ENCODE measurements at places on chromosomes 11 and 22.
A peak's percentile ranks its signal among the peaks of the same experiment; 100 is the strongest.

DNA sequence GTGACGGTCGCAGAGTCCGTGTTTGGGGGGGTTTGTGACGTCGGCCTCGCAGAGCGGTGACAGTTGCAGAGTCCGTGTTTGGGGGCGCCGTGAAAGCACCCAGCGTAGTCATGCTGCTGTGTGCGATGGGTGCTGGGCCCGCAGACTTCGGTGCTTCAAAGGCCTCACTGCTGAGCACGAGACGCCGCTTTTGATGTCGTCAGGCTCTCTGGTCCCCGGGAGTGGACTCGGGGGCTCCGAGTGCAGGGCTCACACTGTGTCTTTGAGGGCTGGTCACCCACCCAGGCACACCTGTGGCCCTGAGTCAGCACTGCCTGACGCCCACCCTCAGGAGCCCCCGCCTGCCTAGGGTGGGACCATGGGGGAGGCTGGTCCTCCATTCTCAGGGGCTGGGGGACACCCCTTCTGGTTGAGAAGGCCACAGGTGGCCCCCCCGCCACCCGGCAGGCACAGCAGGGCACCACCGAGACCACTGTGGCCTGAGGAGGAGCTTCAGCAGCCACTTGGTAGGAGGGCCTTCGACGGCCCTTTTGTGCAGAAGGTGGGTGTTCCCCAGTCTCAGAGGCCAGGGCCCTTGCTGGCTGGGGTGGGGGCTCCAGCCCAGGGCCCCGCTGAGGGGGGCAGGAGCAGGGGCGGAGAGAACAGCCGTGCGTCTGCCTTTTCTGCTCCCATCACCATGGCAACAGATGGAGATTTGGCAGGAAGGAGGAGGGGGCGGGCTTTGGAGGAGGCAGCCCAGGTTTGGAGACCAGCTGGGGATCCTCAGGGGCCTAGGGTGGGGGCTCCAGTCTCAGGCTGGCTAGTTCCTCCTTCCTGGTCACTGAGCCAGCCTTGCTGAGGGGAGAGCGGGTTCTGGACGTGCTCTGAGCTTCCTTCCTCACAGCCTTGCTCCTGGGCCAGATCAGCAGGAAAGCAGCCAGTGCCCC, 20.9 kb downstream of the BRSK2 start:
- DNase-seq, result no peak

DNA sequence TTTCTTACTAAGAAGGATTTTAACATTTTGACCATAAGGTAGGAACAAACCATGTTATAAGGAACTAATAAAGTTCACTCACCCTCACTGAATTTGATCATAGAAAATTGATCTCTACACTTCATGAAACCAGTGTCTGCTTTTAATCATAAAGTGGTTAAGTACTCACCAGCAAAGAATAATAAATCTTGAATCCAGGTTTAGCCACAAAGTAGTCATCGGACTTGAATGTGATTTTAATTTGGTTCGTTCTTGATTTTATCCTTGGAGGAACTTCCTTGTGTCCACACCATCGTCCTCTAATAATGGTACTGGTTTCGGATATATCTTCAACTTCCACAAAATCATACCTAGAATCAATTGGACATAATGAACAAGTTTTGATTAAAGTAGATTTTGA, 40.5 kb upstream of the DDI1 start:
- no peak for DNase-seq

DNA sequence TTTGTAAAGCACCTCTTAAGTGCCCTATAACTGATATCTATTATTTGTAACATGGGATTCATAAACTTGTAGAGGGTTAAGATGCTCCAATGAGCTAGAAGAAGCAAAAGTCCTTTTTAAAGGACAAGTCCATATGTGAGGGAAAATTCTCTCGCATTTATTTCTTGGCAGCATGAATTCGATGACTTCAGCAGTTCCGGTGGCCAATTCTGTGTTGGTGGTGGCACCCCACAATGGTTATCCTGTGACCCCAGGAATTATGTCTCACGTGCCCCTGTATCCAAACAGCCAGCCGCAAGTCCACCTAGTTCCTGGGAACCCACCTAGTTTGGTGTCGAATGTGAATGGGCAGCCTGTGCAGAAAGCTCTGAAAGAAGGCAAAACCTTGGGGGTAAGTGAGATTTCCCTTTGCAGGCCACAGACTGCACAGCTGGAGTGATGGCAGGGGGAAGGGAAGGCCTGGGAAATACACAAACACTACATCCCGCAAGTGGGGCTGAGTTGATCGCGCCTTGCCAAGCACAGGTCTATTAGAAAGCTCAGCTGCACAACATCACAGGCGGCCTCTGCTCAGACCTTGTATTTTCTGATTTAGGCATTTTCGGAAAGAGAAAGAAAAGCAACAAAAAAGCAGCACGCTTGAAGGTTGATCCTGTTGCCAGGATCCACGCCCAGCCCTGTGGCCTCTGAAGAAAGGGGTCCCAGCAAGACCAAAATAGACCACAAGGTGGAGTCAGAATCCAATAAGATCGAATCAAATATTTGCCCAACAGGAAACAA, 1.5 kb downstream of the MS4A8 start:
- no peak for DNase-seq

DNA sequence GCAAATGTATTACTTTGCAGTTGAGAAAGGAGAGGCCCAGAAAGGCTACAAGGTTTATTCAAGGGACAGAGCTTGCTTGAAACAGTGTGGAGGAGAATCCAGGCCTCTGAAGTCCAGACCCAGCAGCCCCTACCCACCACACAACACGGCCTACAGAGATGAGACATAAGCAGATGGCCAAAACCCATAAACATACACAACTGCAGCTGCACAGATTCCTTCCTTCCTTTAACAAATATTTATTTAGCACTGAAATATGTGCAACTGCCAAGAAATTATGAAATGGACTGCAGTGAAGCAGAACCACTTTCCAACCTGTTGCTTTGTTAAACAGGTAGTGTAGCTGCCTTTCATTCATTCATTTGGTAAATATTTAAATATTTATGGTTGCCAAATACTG, 122.3 kb downstream of the SPATA19 start:
- no peak for DNase-seq

- DNase-seq, result no peak
These were observed 516.9 kb upstream of the LARGE1 start for GRCh38 chr22:34437140-34437539.

GRCh38 chr11:62805961-62806441, 761 bp upstream of the NXF1 start:
- DNase-seq, result no peak

- no peak for DNase-seq
These were observed 80.3 kb downstream of the LRRC32 start for GRCh38 chr11:76589964-76590950.

GRCh38 chr11:15500643-15501042, 385.9 kb downstream of the INSC start:
- no peak for DNase-seq

DNA sequence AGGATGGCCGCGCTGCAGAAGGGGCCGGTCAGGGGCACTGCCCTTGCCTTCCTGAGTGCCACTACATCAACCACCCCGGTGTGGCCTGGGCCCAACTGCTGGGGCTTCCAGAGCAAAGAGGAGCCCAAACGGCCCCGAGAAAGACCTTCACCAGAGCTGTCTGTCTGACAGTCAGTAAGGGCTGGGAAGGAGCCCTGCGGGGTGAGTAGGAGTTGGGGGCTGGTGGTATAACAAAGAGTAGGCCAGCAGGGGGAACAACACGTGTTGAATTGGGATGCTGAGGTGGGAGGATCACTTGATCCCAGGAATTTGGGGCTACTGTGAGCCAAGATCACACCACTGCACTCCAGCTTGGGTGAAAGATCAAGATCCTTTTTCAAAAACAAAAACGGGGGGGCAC, 3.9 kb downstream of the GSTT4 start:
- DNase-seq, result no peak

- DNase-seq, result no peak
These were observed 9.9 kb upstream of the TMPRSS4 start for GRCh38 chr11:118067006-118067405.

DNA sequence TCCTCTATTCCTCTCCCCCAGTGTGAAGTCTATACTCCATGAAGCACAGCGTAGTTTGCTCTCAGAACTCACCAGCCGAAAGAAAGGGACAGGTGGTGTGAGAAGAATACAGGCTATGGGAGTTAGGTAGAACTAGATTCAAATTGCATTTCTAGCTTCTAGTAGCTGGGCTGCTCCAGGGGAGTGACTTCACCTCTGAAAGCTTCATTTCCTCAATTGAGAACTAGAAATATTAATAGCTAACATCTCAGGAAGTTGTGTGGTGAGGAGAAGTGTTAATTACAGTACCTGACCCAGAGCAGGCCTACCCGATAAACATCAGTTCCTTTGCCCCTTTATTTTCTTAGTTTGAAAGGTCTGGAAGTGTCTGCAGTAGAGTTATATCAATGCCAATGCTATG, 484.7 kb upstream of the TENM4 start:
- no peak for DNase-seq

GRCh38 chr22:41382098-41382578, 396 bp downstream of the TEF start:
- DNase-seq, result peak; percentile 87

DNA sequence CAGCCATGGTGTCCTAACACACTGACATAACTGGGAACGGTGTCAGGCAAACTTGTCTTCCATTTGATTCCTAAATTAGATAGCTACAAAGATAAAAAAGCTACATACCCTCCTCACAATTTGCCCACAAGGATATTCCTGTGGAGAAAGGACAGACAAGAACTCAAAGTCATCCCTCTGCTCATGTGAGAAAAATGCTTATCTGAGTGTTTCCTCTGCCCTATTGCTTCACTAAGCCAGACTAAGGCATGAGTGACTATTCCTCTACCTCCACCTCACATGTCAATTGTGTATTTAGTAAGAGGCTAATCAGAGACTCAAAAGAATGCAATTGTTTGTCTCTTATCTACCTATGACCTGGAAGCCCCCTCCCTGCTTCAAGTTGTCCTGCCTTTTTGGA, 247.7 kb downstream of the DDX10 start:
- DNase-seq, result no peak

DNA sequence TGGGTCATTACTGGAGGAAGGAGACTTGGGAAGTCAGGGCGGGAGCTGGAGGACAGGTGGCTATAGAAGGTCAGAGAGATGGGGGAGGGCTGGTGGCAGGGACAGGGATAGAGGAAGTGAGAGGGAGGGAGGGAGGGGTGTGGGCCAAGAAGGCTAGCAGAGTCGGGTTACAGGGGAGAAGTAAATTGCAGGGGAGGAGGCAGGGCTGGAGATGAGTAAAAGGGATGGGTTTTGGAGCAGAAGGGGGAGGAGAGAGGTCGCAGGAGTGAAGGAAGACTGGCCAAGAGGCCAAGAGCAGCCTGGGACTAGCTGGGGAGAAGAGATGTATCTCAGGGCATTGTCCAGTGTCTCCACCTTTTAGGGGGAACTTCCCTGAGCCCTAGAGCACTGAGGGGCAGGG, 33.0 kb downstream of the LRRC10B start:
- peak; percentile 41 for DNase-seq

- DNase-seq, result no peak
These were observed 3.9 kb downstream of the SELENOH start for GRCh38 chr11:57745206-57745605.

DNA sequence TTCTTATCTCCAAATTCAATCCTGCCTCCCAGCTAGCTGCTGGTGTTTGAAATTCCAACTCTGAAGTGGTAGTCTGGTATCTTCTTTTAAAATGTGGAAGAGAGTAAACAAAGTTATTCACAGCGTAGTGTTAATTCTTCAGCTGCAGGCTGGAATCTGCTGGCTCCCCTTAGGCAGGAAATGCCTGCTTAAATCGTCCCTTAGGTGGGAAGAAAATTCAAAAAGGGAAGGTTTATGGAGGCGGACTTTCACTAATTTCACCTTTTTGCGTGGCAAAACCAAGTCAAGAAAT, 439.0 kb upstream of the CCDC90B start:
- no peak for DNase-seq

GRCh38 chr11:128331317-128331716, 256.0 kb downstream of the ETS1 start:
- DNase-seq, result no peak

DNA sequence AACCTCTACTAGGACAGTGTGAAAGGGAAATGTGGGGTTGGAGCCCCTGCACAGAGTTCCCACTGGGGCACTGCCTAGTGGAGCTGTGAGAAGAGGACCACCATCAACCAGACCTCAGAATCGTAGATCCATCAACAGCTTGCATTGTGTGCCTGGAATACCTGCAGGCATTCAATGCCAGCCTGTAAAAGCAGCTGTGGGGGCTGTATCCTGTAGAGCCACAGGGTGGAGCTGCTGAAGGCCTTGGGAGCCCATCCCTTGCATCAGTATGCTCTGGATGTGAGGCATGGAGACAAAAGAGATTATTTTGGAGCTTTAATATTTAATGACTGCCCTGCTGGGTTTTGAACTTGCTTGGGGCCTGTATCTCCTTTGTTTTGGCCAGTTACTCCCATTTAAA, 46.3 kb downstream of the PGR start:
- DNase-seq, result no peak

- DNase-seq, result no peak
These were observed 60.5 kb downstream of the IGLL1 start for GRCh38 chr22:23519442-23520157.

GRCh38 chr22:38347181-38347943, 30.1 kb upstream of the CSNK1E start:
- DNase-seq, result no peak

DNA sequence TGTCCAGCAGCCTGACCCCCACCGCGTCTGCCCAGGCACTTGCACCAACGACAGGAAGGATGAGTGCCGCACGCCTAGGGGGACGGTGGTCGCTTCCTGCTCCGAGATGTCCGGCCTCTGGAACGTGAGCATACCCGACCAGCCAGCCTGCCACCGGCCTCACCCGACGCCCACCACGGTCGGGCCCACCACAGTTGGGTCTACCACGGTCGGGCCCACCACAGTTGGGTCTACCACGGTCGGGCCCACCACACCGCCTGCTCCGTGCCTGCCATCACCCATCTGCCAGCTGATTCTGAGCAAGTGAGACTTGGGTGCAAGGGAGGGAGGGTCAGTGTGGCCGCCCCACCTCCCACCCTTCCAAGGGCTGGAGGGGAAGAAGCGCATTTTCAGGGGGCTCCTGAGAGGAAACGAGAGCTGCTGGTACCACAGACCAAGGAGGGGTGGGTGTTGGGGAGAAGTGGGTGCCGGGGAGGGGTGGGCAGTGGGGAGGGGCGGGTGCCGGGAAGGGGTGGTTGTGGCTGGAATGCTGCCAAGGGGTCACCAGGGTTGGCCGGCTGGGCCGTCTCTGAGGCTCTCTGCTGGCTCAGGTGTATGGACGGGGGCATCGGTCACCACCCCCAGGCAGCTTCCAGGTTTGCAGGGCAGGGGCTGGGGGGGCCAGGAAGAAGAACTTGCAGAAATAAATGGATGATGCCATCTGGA, 27.7 kb upstream of the MUC5B start:
- DNase-seq, result no peak

- no peak for DNase-seq
These were observed 14.2 kb upstream of the TLCD5 start for GRCh38 chr11:120310870-120311269.

DNA sequence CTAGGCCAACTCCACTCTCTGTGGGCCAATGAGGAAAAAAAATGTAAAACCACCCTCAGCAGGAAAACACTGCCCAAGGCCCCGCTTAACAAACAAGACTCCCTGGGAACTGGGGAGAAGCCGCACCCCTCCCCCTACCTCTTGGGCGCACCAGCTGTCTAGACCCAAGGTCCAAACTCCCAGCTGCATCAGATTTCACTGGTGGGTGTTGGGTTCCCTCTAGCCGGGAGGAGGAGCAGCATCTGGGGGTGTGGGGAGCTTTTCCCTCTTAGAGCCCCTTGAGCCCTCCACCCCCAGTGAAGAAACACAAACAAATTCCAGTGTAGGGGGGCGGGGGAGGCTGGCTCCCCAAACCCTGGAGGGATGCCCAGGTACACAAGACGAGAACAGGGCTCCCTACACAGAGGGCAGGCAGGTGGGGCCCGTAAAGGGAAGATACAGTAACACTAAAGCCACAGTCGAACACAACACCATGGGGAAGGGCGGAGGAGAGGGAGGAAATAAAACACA, 64.9 kb downstream of the NECTIN1 start:
- no peak for DNase-seq

- DNase-seq, result no peak
These were observed 106.6 kb downstream of the USP35 start for GRCh38 chr11:78295347-78295746.

Measured in AG08395 (cell line).